ENCODE measurements at places on chromosomes 13 and 19. TPM values are rescaled to one million over a fixed set of nuclear protein-coding genes. Genes with fewer than 3 reads are reported as not detected.
A peak's percentile ranks its signal among the peaks of the same experiment; 100 is the strongest.

- peak; percentile 49 for DNase-seq
These were observed 42.3 kb downstream of the LRCH1 start for GRCh38 chr13:46595136-46595884.

GRCh38 chr13:80059789-80060188 lies 281.1 kb downstream of the SPRY2 start:
- DNase-seq = no peak

GRCh38 chr13:36736119-36736726 lies 62.4 kb downstream of the SERTM1 start:
- DNase-seq = peak; percentile 55

GRCh38 chr13:46995874-46996273 lies 99.0 kb upstream of the HTR2A start:
- no peak for DNase-seq

- no peak for DNase-seq
These were observed 1339.1 kb downstream of the OLFM4 start for GRCh38 chr13:54367639-54368271.

DNA sequence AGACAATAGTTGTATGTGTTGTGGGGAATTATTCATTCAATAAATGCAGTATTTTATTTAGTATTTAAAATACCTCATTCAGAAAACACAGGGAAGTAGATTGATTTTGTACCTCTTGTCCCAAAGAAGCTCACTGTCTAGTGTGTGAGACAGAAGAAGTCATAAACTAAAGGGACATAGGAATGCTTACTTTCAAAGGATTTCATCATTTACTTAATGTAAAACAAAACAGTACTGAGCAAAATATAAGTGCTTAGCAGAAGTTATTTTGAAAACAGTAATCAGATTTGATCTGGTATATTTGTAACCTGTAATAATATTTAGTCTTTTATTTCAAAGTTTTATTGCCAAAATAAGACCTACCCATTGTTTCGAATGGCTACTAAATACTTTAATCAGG lies 117.9 kb downstream of the TDRD3 start:
- DNase-seq = no peak

GRCh38 chr13:76016799-76017400 lies 380.8 kb downstream of the LMO7 start:
- peak; percentile 14 for DNase-seq

DNA sequence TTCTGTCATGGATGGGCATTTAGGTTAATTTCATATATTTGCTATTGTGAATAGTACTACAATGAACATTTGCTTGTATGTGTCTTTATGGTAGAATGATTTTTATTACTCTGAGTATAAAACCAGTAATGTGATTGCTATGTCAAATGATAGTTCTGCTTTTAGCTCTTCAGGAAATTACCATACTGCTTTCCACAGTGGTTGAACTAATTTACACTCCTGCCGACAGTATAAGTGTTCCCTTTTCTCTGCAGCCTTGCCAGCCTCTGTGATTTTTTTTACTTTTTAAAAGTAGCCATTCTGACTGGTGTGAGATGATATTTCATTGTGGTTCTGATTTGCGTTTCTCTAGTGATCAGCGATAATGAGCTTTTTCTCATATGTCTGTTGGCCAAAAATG lies 6.5 kb downstream of the SIGLEC7 start:
- DNase-seq = no peak

DNA sequence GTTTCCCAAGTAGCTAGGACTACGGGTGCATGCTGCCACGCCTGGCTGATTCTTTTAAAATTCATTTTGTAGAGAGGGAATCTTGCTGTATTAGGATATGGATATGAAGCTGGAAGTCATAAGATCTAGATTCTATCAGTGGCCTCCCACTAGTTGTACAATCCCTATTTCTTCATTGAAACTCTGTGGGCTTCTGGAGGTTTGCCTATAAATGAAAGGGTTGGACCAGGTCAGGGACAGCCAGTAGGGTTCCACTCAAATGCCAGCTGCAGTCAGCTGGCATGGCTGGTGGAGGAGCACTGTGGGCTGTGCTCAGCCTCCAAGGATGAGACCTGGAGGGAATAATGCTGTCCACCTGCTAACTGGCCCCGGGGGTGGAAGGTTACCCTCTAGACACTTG lies 110.2 kb upstream of the GJB6 start:
- DNase-seq = no peak

DNA sequence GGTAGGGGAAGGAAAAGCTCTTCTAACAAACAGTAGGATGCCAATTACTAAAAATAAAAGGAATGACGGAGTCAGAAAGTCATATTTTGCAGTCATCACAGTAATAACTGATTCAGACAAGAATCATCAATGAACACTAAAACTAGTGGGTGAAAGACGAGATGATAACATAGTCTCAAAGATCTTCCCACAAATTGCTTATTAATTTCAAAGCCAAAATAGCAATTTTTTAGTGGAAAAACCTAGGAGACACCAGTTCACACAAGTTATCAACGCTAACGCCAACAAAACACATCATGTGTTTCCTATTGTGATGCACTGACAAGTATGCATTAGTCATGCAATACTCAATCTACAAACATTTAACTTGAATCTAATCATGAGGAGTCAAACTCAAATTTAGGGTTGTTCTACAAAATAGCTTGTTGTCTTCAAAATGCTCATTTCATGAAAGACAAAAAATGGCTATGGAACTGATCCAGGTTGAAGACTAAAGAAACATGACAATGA lies 18.6 kb downstream of the ZNF233 start:
- no peak for DNase-seq

GRCh38 chr19:57280962-57281400 lies 696 bp downstream of the ZNF460 start:
- DNase-seq = peak; percentile 15

- peak; percentile 45 for DNase-seq
These were observed 363.9 kb downstream of the MYO16 start for GRCh38 chr13:108993346-108993745.

DNA sequence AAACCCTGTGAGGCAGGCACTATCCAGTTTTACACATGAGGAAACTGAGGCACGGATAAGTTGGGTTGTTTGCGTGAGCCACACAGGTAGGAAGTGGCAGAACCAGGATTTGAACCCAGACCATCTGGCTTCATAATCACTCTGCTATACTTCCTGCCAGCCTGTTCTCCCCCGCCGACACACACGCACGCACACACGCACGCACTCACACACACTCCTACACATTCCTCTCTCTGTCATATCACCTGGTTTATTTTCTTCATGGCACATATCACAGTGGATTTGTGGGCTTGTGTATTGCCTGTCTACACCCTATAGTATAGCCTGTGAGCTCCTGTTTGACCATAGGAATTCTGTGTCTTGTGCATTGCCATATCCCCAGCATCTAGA lies 140.0 kb downstream of the SIPA1L3 start:
- no peak for DNase-seq

DNA sequence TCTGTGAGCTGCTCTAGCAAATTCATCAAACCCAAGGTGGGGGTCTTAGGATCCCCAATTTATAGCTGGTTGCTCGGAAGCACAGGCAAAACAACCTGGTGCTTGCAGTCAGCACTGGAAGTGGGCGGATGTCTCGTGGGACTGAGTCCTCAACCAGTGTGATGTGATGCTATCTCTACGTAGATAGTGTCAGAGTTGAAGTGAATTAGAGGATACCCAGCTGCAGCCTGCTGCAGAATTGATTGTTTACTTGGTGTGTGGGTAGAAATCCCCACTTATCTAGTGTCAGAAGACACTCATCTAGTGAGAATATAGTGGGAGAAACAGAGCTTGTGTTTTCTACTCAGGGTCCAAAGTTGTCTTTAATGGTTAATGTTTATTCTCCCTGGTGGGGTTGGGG lies 63.3 kb downstream of the CBY2 start:
- no peak for DNase-seq

DNA sequence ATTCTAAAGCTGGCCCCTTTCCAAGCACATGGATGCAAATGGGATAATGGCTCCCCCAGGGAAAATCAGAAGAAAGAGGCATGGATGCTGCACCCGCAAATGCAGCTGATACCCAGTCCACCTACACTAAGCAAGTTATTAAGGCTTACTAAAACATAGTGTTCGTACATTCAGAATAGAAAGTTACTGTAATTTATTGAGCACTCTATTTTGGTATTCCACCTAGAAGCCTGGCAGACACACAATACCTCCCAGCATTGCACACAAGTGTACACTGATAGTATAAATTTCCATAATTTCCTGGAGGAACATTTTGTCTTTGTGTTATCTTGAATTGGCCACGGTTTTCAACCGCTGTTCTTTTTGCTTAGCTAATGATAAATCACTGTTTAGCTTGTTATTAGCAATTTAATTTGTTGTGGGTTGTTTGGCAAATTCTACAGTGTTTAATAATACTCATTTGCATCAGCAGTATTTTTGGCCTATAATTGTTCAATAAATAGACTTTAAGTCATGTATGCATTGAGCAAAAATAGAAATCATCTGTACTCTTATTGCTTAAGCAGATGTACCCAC lies 94.5 kb upstream of the MRI1 start:
- no peak for DNase-seq

GRCh38 chr13:22220151-22221135 lies 549.6 kb downstream of the FGF9 start:
- no peak for DNase-seq

DNA sequence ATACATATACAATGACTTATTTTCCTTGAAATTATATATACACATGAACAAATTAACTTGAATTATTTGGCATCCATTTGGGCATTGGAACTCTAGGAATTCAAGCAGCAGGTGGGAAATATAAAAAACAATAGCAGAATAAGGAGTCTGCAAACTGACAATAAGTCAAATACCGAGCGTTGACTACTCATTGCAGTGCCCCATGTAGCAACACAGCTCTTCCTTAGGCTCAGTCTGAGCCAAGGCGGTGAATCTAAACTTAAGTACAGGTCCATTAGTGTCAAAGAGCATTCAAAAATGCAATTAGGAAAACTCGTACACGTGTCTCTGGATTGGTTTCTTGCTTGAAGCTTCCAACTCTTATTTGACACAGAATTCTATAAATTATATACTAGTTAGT lies 462.5 kb upstream of the KLF12 start:
- no peak for DNase-seq

GRCh38 chr19:55373306-55373992 lies 3.2 kb upstream of the TMEM190 start:
- DNase-seq = no peak

KLHL1 gene
- not detected for total RNA-seq

ERICH6B gene
- total RNA-seq = not detected

CDC42EP5 gene
- total RNA-seq = 14.7 TPM

EGLN2 gene
- 106 TPM for total RNA-seq

LRFN3 gene
- total RNA-seq = 3.1 TPM

GJB2 gene
- total RNA-seq = under 0.01 TPM

PSMC4 gene
- 75.1 TPM for total RNA-seq

LGI4 gene
- 0.17 TPM for total RNA-seq

DENND1C gene
- not detected for total RNA-seq

TMEM150B gene
- not detected for total RNA-seq
